Activated naive CD4-positive, alpha-beta T cell treated with anti-CD3 and anti-CD28 coated beads, Interleukin-2, amount 10 ng/mL, durations not matched to agents 5 hours and 36 hours (primary cell): ENCODE measurements at places on chromosomes 5 and 9. TPM values are rescaled to one million over a fixed set of nuclear protein-coding genes. Genes with fewer than 3 reads are reported as not detected.

Gene MEGF10
- not detected for total RNA-seq

Gene BHMT
- total RNA-seq, result not detected

Gene TGFBR1
- total RNA-seq, result 72.0 TPM

Gene CDH6
- not detected for total RNA-seq

Gene WDR38
- total RNA-seq, result not detected

Gene APBB3
- 33.9 TPM for total RNA-seq

Gene ANKRD33B
- 3.3 TPM for total RNA-seq

Gene FOXD4L4
- total RNA-seq, result 0.15 TPM

Gene LSM11
- total RNA-seq, result 4.2 TPM

Gene PCDHB16
- total RNA-seq, result not detected

Gene ACTBL2
- total RNA-seq, result not detected

Gene PLCXD3
- total RNA-seq, result not detected

Gene ACOT12
- total RNA-seq, result not detected

Gene CCDC69
- total RNA-seq, result 63.3 TPM
